ENCODE measurements at places on chromosomes 16 and 17.

DNA sequence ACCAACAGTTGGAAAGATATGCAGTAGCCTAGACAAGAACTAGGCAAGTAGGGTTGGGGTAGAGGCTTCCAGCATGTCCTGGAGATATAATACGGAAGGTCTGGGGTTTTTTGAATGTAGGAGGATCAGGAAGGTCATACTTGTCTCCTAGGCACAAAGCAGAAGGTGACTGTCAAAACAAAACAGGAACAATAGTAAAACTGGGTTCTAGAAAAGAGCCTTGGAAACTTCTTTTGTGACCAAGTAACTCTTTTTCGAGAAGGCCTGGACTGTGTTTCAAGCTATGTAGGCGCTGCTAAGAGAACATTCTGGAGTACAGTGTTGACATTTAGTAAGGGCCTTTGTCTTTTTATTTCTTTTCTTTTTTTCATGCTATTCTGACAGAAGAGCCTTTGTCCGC lies 26.9 kb upstream of the TENT4B start:
- no peak for DNase-seq

- no peak for DNase-seq
Measured at GRCh38 chr16:69890114-69890891, 60.8 kb upstream of the CLEC18A start.

DNA sequence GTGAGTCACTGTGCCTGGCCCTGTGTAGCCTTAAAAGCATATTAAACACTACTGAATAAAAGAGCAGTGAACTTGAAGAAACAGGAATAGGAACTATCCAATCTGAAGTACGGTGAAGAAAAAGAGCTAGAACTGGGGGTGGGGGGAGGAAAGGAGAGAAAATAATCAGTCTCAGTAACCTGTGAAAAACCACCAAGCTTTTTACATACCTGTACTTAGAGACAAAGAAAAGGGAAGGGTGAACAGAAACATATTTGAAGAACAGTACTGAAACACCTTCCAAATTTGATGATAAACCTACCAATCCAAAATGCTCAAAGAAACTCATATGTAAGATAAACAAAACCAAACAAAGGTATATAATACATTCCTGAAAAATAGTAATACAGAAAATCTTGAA lies 77.5 kb downstream of the USP32 start:
- DNase-seq = no peak

- DNase-seq = peak; percentile 74
Measured at GRCh38 chr16:15672514-15673167, 22.6 kb downstream of the NDE1 start.

GRCh38 chr17:35117984-35118383 lies 1.7 kb downstream of the RAD51D start:
- DNase-seq = no peak

DNA sequence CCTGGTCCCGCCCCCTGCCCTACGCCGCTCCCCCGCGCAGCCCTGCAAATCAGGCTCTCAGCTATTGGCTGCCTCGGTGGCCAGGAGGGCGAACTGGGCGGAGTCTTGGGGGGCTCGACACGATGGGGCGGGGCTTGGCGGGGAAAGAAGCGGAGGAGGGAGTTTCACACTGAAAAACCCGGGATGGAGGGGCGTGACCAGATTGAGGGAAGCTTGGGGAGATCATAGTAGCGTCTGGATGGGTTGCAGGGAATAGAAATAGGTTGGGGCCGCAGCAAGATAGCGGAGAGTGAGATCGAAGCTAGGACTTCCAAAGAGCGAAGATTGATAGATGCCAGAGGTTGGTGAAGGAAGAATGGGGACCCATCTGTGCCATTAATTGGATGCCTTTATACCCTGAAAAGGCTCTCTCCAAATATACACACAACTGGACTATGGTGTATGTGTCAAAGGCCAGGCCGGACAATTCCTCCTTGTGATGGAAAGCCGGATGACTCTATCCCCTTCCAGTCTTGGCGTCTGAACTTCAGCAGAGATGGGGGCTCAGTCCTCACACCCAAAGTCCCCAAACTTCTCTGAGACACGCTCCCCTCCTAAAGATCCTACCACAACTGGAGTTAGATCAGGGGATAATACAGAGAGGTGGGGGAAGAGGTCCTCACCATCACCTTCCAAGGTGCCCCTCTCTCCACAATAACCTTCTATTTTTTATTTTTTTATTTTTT lies 376 bp upstream of the STAC2 start:
- no peak for DNase-seq

- DNase-seq = no peak
Measured at GRCh38 chr16:71499775-71500364, 10.7 kb upstream of the ZNF19 start.

GRCh38 chr17:80270836-80271235 lies 10.2 kb downstream of the RNF213 start:
- DNase-seq = no peak

- DNase-seq = no peak
Measured at GRCh38 chr17:72423718-72424117, 302.9 kb downstream of the SOX9 start.

GRCh38 chr16:22372882-22373661 lies 1.3 kb downstream of the CDR2 start:
- no peak for DNase-seq

DNA sequence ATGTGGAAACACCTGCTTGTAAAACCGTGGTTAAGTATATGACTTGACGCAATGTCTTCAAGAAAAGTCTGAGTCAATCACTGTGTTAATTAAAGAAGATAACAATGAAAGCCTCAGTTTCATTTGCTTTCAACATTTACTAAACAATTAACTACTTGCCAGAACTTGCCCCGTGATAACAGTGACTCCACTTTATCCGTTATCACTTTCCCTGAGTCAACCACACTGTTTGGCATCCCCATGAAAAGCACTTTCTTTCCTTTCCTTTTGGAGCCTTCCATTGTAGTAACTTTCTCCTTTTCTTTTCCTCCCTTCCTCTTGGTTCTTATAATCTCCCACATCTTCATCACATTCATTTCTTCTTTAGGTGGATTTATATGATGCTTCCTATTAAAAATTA lies 435.1 kb upstream of the GOT2 start:
- DNase-seq = no peak

GRCh38 chr17:78390241-78391050 lies 12.0 kb downstream of the PGS1 start:
- DNase-seq = no peak

GRCh38 chr17:57442914-57443571 lies 186.7 kb downstream of the MSI2 start:
- DNase-seq = no peak

DNA sequence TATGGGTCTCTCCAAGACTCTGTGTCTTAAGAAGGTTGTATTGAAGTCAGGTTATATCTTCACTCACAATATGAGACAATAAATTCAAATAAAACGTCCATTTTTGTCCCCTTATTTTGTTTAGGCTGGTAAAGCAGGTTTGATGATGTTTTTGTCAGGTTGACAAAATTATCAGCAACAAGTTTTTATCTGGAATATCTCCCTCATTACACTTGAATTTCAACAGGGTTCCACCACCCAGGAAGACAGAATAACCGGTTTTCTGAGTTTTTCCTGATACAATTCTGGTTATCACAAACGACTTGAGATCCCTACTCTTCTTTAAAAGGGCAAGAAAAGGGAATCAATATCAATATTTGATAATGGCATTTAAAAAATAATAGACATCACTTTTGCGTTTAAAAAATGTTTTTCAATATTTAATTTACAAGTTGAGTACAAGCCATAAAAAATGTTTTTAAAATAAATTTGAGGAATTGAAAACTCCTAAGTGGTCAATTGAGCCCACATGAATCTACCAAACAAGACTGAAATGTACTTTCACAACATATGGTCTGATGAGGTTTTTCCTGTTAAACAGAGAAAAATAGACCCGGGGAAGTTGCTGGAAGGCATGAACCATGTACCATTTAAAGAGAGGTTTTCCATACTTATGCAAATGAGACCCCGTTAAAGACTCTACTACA lies 1.4 kb upstream of the ATP6V0A1 start:
- no peak for DNase-seq

DNA sequence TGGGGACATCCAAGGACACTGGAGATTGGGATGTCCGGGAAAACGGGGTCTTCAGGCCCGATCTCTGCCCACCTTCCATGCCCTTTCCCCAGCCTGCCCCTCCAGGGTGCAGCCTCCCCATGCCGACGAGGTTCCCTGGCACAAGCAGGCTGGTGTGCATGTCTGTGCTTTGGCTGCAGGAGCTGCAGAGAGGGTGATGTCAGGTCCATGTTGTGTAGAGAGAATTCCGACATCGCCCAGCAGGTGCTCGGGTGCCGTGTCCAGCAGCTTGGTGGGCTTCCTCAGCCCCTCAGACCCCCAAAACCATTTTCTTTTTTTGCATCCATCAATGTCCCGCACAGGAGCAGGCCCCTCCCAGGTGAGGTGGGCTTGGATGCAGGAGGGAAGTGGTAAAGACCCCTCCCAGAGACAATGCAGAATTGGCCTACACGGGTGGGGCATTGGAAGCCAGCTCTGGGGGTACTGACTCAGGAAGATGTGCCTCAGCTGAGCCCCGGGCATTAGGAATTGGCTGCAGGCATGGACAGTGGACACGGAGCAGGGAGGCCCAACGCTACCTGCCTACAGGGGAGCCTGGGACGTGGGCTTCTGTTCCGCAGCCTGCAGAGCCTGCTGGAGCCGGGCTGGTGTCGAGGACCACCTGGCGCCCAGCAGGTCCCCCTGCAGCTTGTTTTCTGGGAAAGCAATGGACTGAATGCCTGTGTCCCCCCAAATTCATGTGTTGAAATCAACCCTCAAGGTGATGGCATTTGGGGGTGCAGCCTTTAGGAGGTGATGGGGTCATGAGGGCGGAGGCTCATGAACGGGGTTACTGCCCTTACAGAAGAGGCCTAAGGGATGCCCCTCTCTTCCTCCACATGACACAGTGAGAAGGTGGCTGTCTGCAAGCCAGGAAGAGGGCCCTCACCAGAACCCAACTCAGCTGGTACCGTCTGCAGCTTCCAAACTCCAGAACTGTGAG lies 97.5 kb downstream of the METRNL start:
- no peak for DNase-seq

- no peak for DNase-seq
Measured at GRCh38 chr16:29993903-29994599, 1.4 kb downstream of the HIRIP3 start.

GRCh38 chr16:73275448-73275847 lies 227.5 kb upstream of the ZFHX3 start:
- no peak for DNase-seq

DNA sequence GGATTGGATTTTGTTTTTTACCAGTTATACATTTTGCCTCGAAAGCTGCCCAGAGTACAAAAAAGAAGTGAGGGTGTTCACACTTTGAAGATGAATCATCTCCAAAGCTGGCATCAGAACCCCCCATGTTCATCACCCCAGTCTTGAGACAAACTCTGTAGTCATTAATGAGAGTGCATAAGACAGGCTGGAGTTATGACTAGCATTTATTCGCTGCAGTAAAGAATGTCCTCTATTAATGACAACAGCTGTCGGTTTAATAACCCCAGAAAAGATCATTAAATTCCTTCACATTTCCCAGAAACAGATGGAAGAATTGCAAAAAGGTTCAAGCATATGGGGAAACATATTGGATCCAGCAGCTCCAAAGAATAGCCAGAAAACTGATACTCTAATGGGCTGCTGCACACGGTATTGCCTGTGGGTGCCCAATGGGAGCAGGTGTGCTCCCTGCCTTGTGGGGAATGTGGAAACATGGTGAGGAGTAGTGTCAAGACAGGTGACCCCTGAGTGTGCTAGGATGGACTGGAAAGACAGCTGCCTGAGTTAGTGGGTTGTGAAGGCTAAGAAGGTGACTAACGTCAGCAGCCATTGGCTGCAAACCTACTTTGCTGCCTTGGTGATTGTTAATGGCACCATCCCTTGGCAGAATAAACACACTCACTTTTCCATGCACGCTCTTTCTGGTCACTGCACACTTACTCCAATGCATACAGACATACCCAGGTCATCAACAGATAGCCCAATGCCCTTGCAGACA lies 81.9 kb downstream of the AIPL1 start:
- DNase-seq = no peak

DNA sequence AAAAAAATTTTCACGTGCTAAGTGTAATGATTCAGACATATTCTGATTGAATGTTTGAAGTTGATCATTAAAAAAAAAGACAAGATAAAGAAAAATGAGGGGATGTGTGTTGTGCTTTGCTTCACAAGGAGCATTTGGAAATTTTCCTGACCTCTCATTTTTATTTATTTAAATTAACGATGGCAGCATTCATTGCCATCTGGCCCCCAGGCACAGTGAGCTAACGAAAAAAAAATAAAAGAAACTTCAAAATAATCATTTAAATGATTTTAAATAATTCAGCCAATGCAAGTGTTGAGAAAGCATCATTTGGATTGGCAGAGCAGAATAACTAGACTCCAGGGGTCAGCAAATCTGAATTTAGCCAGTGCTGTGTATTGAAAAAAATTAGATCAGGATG lies 1037.2 kb downstream of the CDH11 start:
- no peak for DNase-seq

GRCh38 chr17:48037036-48037837 lies at the start of gene COPZ2:
TSS of gene COPZ2 (minus strand) at chr17:48037797. CDS start at chr17:48037777, 20 bp downstream.
- no peak for DNase-seq

GRCh38 chr16:80012586-80012985 lies 412.0 kb upstream of the MAF start:
- no peak for DNase-seq

DNA sequence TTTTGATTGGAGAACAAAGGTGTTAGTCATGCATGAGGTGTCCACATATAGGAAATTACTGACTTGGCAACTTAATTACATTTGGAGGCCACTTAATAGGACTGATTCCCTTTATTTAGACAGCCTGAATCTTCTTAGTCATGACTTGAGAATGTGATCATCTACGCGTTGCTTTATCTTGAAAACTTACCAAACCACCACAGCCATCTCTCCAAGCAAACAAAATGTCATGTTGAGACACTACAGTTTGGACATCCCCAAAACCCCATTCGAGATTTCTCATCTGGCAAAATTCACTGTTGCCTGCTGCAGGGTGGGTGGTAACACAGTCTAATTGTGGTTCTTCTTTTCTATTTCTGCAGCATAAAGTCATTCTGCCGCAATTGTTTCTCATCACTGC lies 176.5 kb upstream of the CDH5 start:
- DNase-seq = no peak

- no peak for DNase-seq
Measured at GRCh38 chr17:20033415-20033814, 24.3 kb downstream of the SPECC1 start.

GRCh38 chr16:15510992-15511391 lies 76.6 kb downstream of the BMERB1 start:
- DNase-seq = no peak

- no peak for DNase-seq
Measured at GRCh38 chr17:65102788-65103187, 34.4 kb upstream of the RGS9 start.

All from omental fat pad (tissue), 4 donors.